Lung (tissue), 17 donors: ENCODE measurements at places on chromosomes 5 and 9. TPM values are rescaled to one million over a fixed set of nuclear protein-coding genes. Genes with fewer than 3 reads are reported as not detected.
A peak's percentile ranks its signal among the peaks of the same experiment; 100 is the strongest.

DNA sequence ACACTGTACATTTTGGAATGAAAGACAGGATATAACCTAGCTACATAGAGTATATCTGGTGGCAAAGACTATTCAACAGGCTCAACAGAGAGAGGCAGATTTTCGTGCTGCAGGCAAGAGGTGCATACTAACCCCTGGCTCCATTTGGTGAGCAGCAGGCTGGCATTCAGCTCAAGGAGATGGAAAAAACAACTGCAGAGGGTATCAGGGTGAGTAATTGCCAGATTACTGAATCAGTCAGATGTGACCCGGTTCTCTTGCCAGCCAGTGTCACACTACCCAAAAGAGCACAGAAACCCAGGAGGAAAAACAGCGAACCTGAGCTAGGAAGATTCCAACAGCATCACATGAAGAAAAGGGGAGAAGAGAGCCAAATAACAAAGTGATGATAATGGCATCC is 130.4 kb upstream of the PRLR start:
- no peak for DNase-seq
- no peak overlapping the region for H3K27ac ChIP-seq
- H3K4me3 ChIP-seq: no peak overlapping the region
- H3K27me3 ChIP-seq: no peaks in the 10 kb centered on the region

GRCh38 chr5:83562791-83563557 is 91.4 kb downstream of the VCAN start:
- H3K27me3 ChIP-seq: no peaks in the 10 kb centered on the region
- H3K4me3 ChIP-seq: no peak overlapping the region
- peak; percentile 67 for DNase-seq

- H3K4me1 ChIP-seq: no peaks in the 10 kb centered on the region
- H3K27me3 ChIP-seq: no peaks in the 10 kb centered on the region
- H3K4me3 ChIP-seq: no peak overlapping the region
- no peak for DNase-seq
These were observed 8.3 kb upstream of the YTHDC2 start for GRCh38 chr5:113505181-113505580.

- H3K36me3 ChIP-seq: no peaks in the 10 kb centered on the region
- no peak for DNase-seq
- peaks cover 4% of the 10 kb centered on the region for H3K4me1 ChIP-seq
- H3K27me3 ChIP-seq: no peaks in the 10 kb centered on the region
- no peak overlapping the region for H3K4me3 ChIP-seq
- H3K27ac ChIP-seq: no peak overlapping the region
These were observed 21.9 kb upstream of the DUSP1 start for GRCh38 chr5:172792701-172793570.

DNA sequence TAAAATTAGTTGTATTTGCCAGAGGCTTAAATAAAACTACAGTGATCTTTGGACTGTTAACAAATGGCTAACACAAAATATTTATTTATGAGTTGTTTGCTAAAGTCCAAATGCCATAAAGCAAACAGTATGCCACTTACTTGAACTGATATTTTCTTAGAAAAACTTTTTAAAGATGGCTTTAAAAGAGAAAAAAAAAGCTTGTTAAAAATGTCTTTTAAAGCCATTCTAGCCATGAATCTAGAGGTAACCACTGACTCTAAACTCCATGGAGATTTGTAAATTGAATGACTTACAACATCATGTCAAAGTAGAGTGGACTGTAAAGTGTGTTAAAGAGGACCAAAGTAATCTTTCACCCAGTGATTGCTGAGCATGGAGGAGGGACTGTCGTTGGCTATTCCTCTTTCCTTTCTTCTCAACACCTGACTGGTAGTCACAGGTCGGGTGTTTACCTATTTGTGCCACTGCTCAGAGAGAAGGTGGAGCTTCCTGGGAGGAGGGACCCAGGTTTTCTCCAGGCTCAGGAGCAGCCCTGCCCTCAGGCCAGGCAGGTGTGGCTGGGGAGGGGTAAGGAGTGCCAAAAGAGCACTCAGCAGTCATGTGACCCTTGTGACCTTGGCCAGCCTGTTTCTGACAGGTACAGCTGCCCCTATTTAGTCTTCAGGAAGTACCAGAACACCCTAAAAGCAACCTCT is 69.1 kb upstream of the TJP2 start:
- no peaks in the 10 kb centered on the region for H3K36me3 ChIP-seq
- H3K27ac ChIP-seq: no peak overlapping the region
- no peak overlapping the region for H3K4me3 ChIP-seq
- no peaks in the 10 kb centered on the region for H3K27me3 ChIP-seq
- DNase-seq: no peak

- H3K4me1 ChIP-seq: no peaks in the 10 kb centered on the region
- DNase-seq: no peak
- H3K4me3 ChIP-seq: no peak overlapping the region
- H3K36me3 ChIP-seq: no peaks in the 10 kb centered on the region
- H3K27ac ChIP-seq: no peak overlapping the region
These were observed 77.6 kb downstream of the KCNT1 start for GRCh38 chr9:135779571-135779970.

DNA sequence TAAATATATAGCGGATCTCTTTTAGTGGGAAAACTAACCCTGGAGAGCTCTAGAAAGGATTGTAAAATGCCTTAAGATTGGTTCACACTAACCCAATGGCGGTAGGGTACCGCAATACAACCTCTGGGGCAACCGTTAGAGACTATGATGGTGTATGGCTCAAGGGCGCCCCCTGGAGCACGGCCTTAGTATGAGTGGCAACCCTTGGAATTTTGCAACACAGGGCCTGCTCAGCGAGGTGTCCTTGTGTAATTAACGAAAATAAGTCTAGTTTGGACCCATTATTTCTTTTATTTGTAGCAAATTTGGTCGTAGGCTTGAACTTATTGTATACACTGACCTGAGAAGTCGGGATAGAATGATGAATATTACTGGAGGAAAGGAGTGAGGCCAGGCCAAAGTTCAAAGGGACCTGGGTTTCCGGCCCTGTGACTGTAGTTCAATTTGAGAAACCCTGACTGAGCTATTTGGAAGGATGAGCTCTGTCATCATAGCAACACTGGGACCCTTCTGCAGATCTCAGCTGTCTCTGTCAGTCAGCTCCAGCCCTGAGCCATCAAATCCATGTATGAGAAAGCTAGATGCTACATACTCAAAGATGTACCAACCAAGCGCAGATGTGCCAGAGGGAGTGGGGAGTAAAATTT is 54.8 kb downstream of the CAMK4 start:
- no peaks in the 10 kb centered on the region for H3K27me3 ChIP-seq
- H3K4me1 ChIP-seq: peaks cover 8% of the 10 kb centered on the region
- peak; percentile 22 for DNase-seq
- H3K27ac ChIP-seq: no peak overlapping the region

DNA sequence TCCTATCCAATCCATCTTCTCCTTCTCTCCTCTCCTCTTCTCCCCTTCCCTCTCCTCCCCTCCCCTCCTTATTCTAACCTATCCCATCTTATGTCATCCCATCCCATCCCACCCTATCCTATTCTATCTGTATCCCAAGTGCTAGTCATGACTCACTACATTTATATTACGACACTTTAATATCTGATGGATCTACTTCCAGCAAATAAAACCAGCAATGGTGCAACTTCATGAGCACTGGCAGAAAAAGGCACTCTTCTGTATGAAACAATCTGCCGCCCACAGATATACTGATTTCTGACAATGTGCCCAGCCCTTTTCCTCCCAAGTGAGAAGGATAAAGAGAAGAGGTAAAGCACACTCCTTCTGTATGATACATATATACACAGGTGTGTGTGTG is 86.6 kb upstream of the ANKH start:
- H3K4me1 ChIP-seq: no peaks in the 10 kb centered on the region
- H3K27ac ChIP-seq: no peak overlapping the region
- H3K4me3 ChIP-seq: no peak overlapping the region
- no peaks in the 10 kb centered on the region for H3K27me3 ChIP-seq
- no peaks in the 10 kb centered on the region for H3K36me3 ChIP-seq
- no peak for DNase-seq

- H3K27me3 ChIP-seq: no peaks in the 10 kb centered on the region
- peaks cover 10% of the 10 kb centered on the region for H3K4me1 ChIP-seq
- H3K36me3 ChIP-seq: no peaks in the 10 kb centered on the region
- peak; percentile 19 for DNase-seq
- no peak overlapping the region for H3K4me3 ChIP-seq
These were observed 27.4 kb downstream of the LNPEP start for GRCh38 chr5:96963267-96963666.

DNA sequence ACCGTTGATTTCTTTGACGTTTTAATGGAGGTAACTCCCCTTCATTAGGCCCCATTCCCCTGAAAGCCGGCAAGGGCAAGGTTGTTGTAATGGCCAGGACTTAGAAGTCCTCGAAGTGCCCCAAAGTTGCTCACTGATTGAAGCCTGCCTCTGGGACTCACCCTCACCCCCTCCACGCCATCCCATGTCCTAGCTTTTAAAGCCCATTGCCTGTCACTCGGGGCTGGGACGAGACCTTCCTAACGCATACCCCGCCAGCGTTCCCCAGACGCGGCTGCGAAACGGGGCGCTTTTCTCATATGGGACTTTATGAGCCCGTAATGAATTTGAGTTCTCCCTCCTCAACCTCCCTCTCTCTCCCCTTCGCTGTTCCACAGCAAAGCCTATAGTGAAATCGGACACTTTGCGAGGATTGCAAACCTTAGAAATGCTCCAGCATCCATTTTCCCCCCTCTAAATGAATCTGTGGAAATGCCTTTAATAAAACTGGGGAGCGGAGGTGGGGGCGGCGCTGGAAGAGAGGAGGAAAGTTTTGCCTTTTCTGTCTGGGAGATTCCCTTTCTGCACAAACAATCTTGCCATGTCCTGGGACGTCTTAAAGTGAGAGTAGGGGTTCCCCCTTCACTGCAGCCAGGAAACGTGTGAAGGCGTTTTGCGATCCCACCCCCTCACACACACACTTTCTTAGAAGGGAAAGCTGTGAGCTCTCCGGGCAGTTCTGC is 1.5 kb downstream of the PAPPA start:
- DNase-seq: peak; percentile 51
- no peaks in the 10 kb centered on the region for H3K36me3 ChIP-seq
- H3K4me1 ChIP-seq: peaks cover 2% of the 10 kb centered on the region
- H3K27ac ChIP-seq: peak overlapping the region; percentile 46
- peak overlapping the region; percentile 60 for H3K4me3 ChIP-seq

DNA sequence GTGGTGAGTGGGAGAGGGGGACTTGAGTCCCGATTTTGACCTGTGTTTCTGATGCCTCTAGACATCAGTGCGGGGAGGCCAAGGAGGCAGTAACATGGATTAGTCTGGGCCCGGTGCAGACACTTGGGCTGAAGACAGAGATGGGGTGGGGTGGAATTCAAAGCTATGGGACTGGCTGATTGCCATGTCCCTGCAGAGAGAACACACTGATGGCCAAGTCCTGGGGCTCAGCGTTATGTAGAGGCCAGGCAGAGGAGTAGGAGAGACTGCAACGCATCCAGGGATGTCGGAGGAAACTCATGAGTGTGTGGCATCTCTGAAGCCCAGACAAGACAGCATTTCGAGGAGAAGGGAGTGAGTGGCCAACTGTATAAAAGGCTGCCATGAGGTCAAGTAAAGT is 30.1 kb downstream of the PSD2 start:
- H3K27me3 ChIP-seq: no peaks in the 10 kb centered on the region
- H3K36me3 ChIP-seq: no peaks in the 10 kb centered on the region
- no peak overlapping the region for H3K27ac ChIP-seq
- DNase-seq: no peak

GRCh38 chr5:180522330-180522729 is 28.2 kb downstream of the CNOT6 start:
- H3K27me3 ChIP-seq: no peaks in the 10 kb centered on the region
- H3K27ac ChIP-seq: no peak overlapping the region
- DNase-seq: no peak
- peaks cover 20% of the 10 kb centered on the region for H3K4me1 ChIP-seq
- H3K36me3 ChIP-seq: no peaks in the 10 kb centered on the region
- no peak overlapping the region for H3K4me3 ChIP-seq

DNA sequence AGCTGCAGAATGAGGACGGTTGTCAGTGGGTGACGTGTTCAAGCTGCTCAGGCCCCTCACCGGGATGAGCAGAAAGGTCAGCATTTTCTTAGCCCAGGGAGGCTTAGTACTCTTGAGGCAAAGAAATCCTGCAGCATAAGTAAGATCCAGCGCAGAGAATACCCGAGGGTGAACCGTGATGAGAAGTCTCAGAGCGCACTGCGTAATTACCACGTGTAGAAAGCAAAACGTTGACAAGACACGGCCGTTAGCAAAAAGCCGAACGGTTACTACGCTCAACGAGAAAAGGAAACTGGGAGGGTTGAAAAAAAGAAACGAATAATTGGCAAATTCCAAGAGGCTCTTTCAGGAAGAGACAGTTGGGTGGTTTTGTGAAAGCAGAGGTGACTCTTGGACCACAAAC is 104.0 kb downstream of the COL23A1 start:
- DNase-seq: peak; percentile 33
- no peaks in the 10 kb centered on the region for H3K4me1 ChIP-seq
- H3K4me3 ChIP-seq: no peak overlapping the region
- no peaks in the 10 kb centered on the region for H3K27me3 ChIP-seq

DNA sequence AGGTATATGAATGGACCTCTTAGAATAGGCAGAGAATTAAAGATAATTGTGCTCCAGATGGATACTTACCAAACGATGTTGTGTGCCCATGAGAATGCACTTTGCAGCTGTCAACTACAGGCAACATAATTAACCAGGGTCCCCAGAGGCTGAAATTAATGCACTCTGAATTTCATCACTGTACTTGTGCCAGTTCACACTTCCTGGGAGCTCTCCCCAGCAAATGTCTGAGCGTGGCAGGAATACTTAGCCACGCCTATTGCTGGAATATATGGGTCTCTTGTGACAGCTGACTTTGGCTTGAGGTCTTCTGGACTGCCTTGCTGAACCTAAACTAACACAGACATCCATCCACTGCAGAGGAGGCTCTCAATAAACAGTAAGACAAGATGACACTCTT is 11.9 kb upstream of the C1QTNF2 start:
- no peak overlapping the region for H3K27ac ChIP-seq
- no peak for DNase-seq
- no peak overlapping the region for H3K4me3 ChIP-seq
- no peaks in the 10 kb centered on the region for H3K27me3 ChIP-seq
- H3K36me3 ChIP-seq: no peaks in the 10 kb centered on the region
- H3K4me1 ChIP-seq: no peaks in the 10 kb centered on the region

DNA sequence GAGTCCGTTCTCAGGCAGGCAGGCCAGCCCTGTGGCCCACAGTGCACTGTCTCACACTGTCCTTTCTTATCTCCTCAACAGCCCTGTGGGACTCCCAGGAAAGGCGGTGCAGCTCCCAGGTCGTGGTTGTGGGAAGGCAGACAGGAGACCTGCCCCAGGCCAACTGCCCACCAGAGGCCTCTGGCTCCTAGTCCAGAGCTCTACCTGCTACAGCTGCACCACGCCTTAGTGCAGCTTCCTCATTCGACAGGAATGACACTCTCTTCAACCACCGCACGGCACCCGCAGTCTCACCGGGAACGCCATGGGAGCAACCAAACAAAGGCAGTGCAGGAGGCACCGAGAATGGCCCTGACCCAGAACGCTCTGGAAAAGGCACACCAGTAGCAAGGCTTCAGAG is 25.3 kb downstream of the CAMSAP1 start:
- H3K4me1 ChIP-seq: no peaks in the 10 kb centered on the region
- no peaks in the 10 kb centered on the region for H3K36me3 ChIP-seq
- H3K27ac ChIP-seq: no peak overlapping the region
- no peak overlapping the region for H3K4me3 ChIP-seq

The CCIN gene
- polyA plus RNA-seq: 0.12 TPM

The ADRA1B gene
- polyA plus RNA-seq: 3.2 TPM

The LRRC14B gene
- polyA plus RNA-seq: not detected

The GAPT gene
- polyA plus RNA-seq: 20.5 TPM

The RORB gene
- polyA plus RNA-seq: 1.1 TPM

The FAM219A gene
- 10.3 TPM for polyA plus RNA-seq

The ADGRD2 gene
- not detected for polyA plus RNA-seq

The BTNL9 gene
- polyA plus RNA-seq: 54.5 TPM

The DOCK2 gene
- polyA plus RNA-seq: 38.9 TPM

The ACTBL2 gene
- 0.04 TPM for polyA plus RNA-seq

The ZFP2 gene
- polyA plus RNA-seq: 0.35 TPM

The NUTM2F gene
- 0.04 TPM for polyA plus RNA-seq
